ENCODE measurements at places on chromosomes 6 and 20.

DNA sequence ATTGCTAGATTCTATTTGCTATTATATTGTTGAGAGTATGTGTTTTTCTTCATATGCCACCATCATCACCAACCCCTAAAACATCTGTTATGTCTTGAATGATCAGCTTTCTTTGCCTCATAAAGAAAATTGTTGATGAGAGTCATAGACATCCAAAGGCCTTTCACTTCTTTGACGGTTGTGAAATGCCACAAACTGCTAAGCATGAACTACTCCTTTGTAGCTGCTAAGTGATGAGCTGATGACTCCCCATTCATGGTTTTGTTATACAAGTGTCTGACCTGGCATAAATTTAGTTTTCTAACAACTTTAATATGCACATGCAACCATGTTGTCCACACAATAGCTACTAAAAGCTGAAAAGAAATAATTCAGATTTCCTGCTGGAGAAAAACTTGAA is 684 bp upstream of the MED23 start:
- DNase-seq, result no peak

GRCh38 chr6:71383901-71384489 is 95.4 kb downstream of the OGFRL1 start:
- peak; percentile 52 for DNase-seq

DNA sequence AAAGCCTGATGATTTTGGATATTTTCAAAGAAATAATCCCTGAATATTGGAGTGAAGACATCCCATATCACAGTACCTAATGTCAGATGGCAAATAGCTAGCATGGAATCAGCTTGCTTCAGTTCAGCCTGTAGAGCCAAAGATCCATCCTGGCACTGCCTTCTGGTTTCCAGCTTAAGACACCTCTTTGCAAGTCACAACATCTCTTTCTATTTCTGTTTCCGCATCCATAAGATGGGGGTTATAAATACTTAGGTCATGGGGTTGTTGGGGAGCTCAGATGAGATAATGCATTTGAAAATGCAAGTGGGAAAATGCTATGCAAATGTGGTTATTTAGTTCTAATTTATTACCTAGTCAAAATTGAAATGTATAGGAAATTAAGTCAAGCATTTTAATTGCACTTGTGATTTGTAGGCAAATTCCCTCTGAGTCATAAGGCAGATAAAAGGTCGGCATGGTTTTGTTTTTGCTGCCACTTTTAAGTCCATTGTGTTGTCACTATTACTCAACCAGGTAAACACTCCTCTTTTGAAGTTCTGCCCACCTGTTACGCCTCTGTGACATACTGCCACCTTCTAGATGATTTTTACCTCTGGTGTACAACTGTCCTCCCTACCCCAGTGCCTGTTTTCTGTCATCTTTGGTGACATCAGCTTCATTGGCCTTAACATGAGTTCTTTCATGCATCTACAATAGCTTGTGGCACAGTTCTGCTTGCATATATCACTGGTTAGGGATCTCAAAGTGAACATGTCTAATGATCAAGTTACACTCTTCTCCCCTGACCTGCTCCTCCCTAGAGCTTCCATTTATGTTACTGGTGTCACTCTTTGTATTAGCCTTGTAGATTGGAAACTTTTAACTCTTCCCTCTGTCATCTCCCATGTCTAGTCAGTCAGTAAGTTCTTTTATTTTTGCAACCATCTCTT is 96.6 kb downstream of the CDKAL1 start:
- DNase-seq, result no peak

GRCh38 chr6:38151580-38152500 is 332.3 kb downstream of the ZFAND3 start:
- DNase-seq, result no peak

GRCh38 chr6:38012573-38012972 is 193.0 kb downstream of the ZFAND3 start:
- DNase-seq, result no peak

GRCh38 chr20:327186-328026 is 2.1 kb downstream of the SOX12 start:
- DNase-seq, result peak; percentile 70

DNA sequence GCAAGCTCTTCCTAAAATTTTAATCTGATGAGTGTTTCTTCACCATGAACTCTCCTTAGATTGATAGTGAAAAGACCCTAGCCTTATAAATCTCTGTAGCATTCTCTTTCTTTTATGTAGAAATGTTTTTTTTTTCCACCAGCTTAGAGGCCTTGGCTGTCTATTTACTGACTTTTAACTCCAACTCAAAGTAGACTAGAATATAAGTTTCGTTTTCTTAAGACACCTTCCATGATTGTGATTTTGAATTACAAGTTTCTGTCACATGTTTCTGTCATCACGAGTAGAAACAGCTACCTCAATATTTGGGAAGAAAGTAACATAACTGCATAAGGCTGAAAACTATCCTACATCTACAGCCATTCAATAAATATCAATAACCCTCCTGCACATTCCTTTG is 17.8 kb downstream of the ADGRF4 start:
- no peak for DNase-seq

GRCh38 chr6:145842693-145843546 is 28.3 kb upstream of the FBXO30 start:
- DNase-seq, result no peak

DNA sequence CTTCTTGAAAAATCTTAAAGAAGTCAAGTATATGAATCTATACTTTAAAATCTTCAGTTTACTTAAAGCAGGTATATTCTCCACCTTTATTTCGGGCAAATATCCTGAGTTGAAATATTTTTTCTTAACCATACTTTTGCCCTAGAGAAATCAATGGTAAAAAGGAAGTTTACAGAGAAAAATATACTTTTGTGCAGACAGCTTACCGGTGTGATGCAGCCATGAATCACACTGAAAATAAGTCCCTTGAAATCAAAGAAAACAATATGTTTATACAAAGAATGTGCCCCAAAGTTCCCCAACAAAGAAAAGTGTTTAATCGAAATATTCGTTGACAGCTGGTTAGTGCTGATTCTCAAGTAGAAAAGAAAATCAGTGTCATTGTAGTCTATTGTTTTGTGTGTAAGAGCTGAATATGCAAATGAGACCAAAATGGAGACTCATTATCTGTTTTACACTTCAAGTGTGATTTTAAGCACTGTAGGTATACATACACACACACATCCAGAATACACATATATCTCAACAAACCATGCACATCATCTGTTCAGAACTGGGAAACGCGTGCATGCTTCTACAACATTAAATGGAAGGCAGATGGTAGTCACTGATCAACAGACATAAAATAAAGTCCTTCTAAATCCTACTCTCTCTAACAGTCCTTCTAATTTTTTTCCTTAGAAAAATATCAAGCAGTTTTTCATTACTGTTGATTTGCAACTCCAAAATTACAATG is 73.3 kb downstream of the BTBD9 start:
- no peak for DNase-seq

DNA sequence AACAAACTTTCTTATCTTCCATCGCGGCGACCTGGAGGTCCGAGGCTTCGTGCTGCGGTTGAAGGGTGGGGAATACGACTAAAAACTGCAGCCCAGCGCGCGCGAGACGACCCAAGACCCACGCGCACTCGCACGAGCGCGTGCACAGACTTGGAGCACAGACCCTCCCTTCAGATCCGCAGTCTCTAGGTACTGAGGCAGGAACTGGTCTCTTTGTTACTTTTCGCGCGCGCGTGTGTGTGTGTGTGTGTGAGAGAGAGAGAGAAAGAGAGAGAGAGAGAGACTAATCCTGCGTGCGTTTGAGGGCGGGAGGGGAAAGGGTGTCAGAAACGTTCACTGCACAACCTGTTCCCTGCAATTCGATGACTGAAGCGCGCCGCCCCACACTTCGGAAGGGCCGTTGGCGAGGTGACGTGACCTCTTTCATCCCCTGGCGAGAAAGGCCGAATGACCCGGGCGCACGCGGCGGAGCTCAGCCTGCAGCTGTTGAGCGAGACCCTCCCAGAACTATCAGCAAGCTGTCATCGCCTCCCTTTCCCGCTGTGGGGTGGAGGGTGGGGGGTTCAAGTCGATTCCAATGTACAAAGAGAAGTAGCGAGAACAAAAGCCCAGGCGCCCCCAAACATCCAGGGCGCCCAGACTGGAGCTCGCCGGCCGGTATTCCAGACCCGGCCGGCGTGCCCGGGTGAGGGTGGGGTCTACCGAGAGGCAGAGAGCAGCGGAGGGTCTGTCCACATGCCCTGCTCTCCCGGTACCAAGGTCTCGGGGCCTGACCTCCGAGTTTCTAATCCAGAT is 1.5 kb upstream of the TUBB2B start:
- no peak for DNase-seq

DNA sequence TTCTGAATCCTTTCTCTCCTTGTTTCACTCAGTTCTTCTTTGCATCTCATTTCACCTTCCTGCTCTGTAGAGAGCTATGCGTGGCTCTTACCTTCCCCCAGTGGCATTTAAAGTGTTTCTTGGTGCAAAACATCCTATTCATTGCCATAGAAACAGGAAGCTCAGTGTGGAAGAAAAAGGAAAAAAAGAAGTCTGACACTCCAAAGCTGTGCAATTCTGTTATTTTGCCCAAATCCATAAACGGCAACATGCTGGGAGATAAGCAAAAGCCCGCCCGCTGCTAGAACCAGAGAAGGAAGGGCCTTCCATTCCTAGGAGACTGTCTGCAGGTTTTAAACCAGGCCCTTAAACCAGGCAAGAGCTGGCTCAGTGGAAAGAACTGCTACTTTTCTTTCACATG is 247.1 kb downstream of the HIVEP2 start:
- DNase-seq, result no peak

DNA sequence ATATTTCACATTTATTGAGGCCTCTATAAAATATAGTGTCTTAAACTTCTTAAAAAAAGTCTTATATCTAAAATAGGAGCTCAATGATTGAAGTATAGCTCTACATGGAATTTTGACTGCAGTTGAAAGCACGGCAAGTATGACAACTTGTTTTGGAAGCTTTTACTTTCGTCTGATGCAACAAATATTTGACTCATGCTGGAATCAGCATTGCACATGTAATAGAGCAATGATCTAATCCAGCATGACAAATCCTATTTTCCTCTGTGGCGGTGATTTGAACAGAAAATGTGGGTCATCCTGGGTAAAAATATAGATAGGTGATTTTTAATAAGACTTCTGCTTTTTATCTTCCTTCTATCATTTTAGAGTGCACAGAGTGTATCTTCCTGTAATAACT is 111.6 kb downstream of the TINAG start:
- no peak for DNase-seq

- no peak for DNase-seq
Observed at GRCh38 chr6:31426395-31427354, 23.3 kb downstream of the MICA start.

DNA sequence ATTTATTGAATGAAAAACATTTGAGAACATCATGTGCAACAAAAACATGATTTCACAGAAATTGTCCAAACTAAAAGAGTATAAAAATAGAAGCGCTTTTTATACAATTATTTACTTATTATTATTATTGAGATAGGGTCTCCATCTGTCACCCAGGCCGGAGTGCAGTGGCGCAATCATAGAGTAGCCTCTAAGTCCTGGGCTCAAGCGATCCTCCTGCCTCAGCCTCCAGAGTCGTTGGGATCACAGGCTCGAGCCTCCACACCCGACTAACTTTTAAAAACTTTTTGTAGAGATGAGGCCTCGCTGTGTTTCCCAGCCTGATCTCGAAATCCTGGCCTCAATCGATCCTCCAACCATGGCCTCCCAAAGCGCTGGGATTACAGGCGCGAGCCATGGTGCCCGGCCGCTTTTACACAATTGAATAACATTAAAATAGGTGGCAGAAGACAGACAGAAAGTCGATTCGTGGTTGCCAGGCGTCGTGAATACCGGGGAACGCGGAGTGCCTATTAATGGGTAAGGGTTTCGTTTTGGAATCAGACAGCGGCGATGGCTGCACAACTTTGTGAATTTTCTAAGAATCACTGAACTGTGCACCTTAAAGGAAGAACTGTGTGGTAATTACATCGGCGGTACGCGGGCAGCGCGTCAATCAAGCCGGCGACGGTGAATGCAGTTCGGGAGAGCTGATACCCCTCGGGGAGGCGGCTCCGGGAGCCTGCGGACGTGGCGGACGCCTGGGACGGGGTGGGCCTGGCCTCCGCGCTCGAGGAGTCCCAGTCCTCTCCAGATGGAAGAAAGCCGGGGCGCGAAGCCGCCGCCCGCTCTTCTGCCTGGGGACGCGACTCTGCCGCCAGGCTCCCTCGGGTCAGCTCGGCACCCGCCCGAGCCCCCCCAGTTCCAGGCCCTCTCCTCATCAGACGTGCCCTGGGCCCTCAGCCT is 807 bp downstream of the TBC1D20 start:
- DNase-seq, result peak; percentile 46

GRCh38 chr6:34561227-34561530 is 5.0 kb upstream of the SPDEF start:
- DNase-seq, result peak; percentile 10

DNA sequence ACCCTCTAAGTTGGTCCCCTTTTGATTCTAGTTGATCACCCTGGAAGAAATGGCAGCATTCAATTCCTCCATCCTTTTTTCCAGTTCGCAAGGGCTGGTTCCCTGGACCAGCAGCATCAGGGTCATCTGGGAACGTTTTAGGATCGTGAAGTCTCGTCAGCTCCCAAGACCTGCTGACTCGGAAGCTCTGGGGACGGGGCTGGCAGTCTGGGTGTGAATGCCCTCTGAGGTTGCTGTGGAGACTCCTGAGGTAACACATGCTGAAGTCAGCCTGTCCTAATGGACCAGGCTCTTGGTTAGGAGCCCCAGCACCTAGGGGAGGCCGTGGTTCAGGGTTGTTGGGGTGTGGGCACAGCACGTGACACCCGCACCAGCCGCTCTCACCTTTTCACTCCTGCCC is 164.1 kb downstream of the SYNDIG1 start:
- no peak for DNase-seq

- DNase-seq, result no peak
Observed at GRCh38 chr6:53410508-53411258, 61.9 kb upstream of the ELOVL5 start.

GRCh38 chr6:62371453-62372210 is 85.6 kb upstream of the KHDRBS2 start:
- no peak for DNase-seq

GRCh38 chr6:45305546-45305945 is 22.6 kb upstream of the RUNX2 start:
- DNase-seq, result no peak

GRCh38 chr6:161101517-161101916 is 109.9 kb downstream of the MAP3K4 start:
- no peak for DNase-seq

- DNase-seq, result peak; percentile 97
Observed at GRCh38 chr6:14732844-14733757, 512.8 kb upstream of the JARID2 start.

- no peak for DNase-seq
Observed at GRCh38 chr20:55579802-55580201, 425.5 kb downstream of the CBLN4 start.

GRCh38 chr6:2111162-2111677 is 134.2 kb downstream of the GMDS start:
- DNase-seq, result no peak

- DNase-seq, result no peak
Observed at GRCh38 chr20:37895166-37895565, 7.8 kb upstream of the VSTM2L start.
